M059J (cell line): ENCODE measurements at places on chromosomes 7 and 10. TPM values are rescaled to one million over a fixed set of nuclear protein-coding genes. Genes with fewer than 3 reads are reported as not detected.

The CRPPA gene
- total RNA-seq = 1.0 and 2.5 TPM in 2 replicates

- peak; percentile 83 for DNase-seq
Observed at GRCh38 chr10:58028597-58029366, 238.9 kb downstream of the IPMK start.

- DNase-seq = peak; percentile 16
Observed at GRCh38 chr10:59865101-59865500, 41.3 kb downstream of the CCDC6 start.

DNA sequence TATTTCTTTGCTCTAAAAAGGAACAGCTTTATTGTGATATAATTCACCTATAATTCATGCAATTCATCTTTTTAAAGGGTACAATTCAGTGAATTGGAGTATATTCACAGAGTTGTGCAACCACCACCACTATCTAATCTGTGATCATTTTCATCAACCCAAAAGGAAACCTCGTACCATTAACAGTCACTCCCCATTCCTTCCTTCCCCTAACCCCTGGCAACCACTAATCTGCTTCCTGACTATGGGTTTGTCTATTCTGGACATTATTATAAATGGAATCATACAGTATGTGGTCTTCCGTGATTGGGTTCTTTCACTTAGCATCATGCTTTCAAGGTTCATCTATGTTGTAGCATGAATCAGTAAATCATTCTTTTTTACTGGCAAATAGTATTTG, 52.3 kb downstream of the MKI67 start:
- DNase-seq = no peak

The MEIG1 gene
- total RNA-seq = not detected in 2 replicates

DNA sequence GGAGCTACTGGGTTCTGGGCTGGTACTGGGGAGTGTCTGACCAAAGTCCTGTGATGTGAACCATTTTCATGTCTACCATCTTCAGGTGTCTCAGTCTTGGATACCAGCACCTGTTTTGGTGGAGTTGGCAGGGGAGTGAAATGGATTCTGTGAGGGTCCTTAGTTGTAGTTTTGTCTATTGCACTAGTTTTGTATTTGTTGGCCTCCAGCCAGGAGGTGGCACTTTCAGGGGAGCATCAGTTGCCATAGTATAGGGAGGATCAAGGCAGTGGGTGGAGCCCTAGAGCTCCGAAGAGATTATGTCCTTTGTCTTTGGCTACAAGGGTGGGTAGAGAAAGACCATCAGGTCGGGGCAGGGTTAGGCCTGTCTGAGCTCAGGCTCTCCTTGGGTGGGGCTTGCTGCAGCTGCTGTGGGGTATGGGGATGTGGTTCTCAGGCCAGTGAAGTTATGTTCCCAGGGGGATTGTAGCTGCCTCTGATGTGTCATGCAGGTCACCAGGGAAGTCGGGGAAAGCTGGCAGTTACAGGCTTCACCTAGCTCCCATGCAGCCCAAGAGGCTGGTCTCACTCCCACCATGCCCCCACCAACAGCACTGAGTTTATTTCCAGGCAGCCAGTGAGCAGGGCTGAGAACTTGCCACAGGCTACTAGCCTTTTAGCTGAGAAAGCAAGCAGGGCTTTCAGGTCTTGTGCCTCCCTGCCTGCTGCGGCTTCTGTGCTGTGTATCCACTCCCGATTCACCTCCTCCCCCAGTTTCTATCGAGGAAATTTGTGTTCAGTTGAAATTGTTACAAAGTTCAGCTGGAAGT, 153.1 kb downstream of the ZNF365 start:
- no peak for DNase-seq

- DNase-seq = no peak
Observed at GRCh38 chr7:106883456-106884026, 18.5 kb downstream of the PIK3CG start.

The ELFN1 gene
- not detected in 2 replicates for total RNA-seq

GRCh38 chr10:132861116-132861691, 75.3 kb upstream of the NKX6-2 start:
- no peak for DNase-seq

DNA sequence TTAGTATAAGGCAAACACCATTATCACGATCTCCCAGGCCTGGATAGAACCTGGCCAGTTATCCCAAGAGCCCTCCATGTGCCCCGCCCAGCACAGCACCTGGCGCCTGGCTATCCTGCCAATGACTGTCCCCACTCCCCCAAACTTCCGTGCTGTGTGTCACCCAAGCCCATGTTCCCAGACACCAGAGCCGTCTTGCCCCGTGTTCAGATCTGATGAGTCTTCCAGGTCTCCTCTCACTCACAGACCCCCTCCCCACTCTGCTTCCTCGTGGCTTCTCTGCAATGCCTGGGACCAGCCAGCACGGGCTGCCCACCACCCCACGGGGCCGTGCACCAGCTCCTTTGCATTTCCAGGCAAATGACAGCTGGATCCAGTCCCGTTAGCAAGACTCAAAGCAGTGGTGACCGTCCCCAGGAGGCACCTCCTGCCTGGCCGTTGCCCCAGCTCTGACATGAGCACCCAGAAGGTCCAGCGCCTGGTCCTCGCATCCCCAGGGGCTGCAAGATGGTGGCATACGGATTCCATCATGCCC, 43.8 kb upstream of the INPP5A start:
- DNase-seq = no peak

DNA sequence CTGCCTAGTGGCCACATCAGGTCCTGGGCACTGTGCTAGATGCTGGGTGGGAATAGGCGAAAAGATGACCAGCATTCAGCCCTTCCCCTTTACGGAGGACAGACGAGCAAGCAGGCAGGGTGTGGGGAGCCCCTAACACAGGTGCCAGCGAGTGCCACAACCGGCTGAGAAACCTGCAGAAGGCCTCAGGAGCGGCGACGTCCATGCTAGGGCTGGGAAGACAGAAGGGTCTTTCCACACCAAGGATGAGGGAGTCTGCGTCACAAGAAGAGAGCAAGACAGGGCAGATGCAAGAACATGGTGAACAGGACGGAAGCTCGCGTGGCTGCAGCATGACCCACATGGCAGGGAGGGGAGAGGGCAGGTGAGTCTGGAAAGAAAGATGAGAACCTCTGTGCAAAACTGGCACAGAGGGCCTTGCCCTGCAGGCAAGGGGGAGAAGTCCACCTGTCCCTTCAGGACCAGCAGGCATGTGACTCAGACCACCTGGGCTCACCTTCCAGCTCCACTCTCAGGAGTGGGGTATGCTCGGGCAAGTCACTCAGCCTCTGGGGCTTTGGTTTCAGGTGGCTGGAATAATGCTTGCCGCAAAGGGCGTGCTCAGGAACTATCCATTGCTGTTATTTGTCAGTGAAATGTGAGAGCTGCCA, 36.6 kb downstream of the KCNH2 start:
- no peak for DNase-seq

- peak; percentile 76 for DNase-seq
Observed at GRCh38 chr7:30164567-30164966, 29.8 kb downstream of the MTURN start.

DNA sequence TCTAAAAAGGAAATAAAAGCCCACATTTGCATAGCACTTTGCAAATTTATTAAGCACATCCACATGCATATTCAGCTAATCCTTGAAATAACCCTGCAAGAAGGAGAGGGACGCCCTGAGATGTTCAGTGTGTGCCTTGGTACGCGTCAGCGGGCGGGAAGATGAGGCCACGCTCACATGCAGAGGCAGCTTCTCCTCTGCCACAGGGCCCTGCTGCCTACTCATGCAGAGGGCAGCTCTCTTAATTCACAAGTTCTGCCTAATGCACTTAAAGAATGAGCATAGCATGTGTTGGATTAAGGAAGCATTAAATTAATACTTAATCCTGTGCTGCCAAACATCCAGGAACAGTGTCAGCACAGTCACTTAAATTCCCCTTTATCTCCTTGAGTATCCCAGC, 132.3 kb downstream of the HECW1 start:
- DNase-seq = no peak

DNA sequence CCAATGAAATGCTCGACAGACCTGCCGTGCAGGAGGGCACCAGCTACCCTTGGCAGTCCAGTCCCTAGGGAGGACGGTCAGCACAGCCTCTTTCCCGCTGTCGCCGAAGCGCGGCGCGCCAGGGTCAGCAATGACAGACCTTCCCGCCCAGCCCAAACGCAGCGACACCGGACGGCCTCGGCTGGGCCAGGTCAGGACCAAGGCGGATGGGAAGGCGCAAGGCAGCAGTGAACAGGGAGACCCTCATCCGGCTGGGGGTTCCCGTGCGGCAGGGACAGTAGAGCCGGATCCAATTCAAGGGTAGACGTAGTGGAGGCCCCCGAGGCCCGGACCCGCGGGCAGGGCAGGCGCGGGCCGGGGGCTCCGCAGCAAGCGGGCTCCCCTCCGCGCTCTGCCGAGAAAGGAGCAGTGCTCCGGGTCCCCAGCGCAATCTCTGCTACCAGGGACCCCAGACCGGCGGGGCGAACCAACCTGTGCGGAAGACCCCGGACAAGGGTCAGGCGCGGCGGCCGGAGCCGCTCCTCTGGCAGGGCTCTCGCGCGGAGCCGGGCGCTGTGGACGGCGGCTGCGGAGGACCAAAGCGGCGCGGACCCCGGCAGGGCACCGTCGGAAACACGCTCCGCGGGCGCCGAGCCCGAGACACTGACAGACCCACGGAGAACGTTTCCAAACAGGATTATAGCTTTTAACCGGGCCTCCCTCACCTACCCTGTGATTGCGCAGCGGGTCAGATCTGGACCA, at the start of gene SEC31B:
TSS of gene SEC31B (minus strand) at position 551 of the 741 bp plus-strand sequence. CDS start 2,909 bp downstream, outside the sequence.
- peak; percentile 38 for DNase-seq

DNA sequence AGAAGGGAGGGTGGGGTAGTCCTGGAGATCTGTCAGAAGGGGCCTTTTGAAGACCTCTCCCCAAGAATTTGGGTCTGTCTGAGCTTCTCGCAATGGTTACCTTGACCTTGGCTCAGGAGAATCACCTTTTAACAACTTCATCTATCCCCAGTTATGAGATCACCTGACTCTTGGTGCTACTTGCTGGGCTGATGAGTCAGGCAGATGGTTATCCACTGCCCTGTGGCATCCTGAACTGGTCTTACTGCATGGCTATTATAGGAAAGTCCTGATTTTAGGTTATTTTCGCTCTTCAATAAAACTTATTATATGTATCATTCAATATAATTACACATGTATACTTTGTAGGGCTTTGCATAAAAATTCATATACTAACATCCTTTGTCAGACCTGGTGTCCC, 274.7 kb downstream of the GFRA1 start:
- peak; percentile 40 for DNase-seq

The TMEM213 gene
- not detected in 2 replicates for total RNA-seq

DNA sequence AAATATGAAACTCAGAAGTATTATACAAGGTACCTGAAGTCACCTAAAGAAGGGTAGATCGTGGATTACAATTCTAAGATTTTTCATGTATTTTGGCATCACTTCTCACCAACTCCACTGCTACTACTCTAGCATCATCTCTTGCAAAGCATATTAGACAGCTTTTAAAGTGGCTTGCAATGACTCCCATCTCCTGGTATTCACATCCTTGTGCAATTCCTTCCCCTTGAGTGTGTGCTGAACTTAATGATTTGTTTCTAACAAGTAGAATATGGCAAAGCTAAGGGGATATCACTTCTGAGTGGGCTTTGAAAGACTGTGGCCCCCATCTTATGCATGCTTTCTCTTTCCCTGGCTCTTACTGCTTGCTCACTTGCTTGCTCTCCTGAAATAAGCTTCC, 280.2 kb downstream of the SNX13 start:
- peak; percentile 41 for DNase-seq

The UTF1 gene
- not detected in 2 replicates for total RNA-seq

The CALHM2 gene
- 33.3 and 37.7 TPM in 2 replicates for total RNA-seq

The HOXA2 gene
- total RNA-seq = 1.7 and 2.2 TPM in 2 replicates

The FOXP2 gene
- total RNA-seq = not detected in 2 replicates

- no peak for DNase-seq
Observed at GRCh38 chr7:2782565-2782964, 61.5 kb downstream of the GNA12 start.

The PRXL2A gene
- 23.6 and 32.4 TPM in 2 replicates for total RNA-seq

DNA sequence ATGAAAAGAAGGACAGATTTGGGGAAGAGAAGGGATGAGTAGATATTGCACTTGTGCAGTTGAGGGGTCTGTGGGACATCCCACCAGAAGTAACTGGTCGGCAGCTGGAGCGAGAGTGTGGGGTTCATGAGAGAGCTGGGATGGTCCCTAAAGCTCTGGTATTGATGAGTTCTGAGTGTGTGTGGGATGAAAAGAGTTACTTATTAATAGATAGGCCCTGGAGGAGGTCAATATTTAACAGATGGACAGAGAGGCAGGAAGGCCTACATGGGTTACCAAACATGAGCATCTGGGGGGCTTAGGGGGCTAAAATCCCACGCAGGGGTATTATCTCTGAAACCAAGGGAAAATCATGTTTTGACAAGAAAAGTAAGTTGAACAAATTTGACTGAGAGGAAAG, 95.7 kb upstream of the SFMBT2 start:
- no peak for DNase-seq
